ENCODE measurements at places on chromosomes 4 and X. TPM values are rescaled to one million over a fixed set of nuclear protein-coding genes. Genes with fewer than 3 reads are reported as not detected.

The GC gene
- total RNA-seq, result not detected

The TLR6 gene
- total RNA-seq, result 0.75 TPM

GRCh38 chr4:70280567-70280966 lies 38.2 kb downstream of the CSN3 start:
- DNase-seq, result no peak
- H3K36me3 ChIP-seq, result no peaks in the 10 kb centered on the region
- H3K4me3 ChIP-seq, result no peak overlapping the region
- no peak overlapping the region for H3K27ac ChIP-seq

GRCh38 chr4:55312489-55313101 lies 33.4 kb upstream of the SRD5A3 start:
- H3K4me3 ChIP-seq, result no peak overlapping the region
- peak; percentile 59 for DNase-seq
- no peaks in the 10 kb centered on the region for H3K4me1 ChIP-seq

- no peak overlapping the region for H3K4me3 ChIP-seq
- no peaks in the 10 kb centered on the region for H3K27me3 ChIP-seq
- H3K27ac ChIP-seq, result no peak overlapping the region
- H3K36me3 ChIP-seq, result no peaks in the 10 kb centered on the region
Measured at GRCh38 chr4:109355835-109356234, 53.4 kb upstream of the COL25A1 start.
